Suppressor macrophage (primary cell): ENCODE measurements at places on chromosomes 2 and 18.
A peak's percentile ranks its signal among the peaks of the same experiment; 100 is the strongest.

GRCh38 chr2:67965246-67965645, 97.6 kb downstream of the C1D start:
- DNase-seq = no peak

GRCh38 chr2:166042768-166043390, 84.9 kb downstream of the SCN1A start:
- DNase-seq = no peak

GRCh38 chr2:72155737-72156136, 8.1 kb upstream of the CYP26B1 start:
- DNase-seq = no peak

DNA sequence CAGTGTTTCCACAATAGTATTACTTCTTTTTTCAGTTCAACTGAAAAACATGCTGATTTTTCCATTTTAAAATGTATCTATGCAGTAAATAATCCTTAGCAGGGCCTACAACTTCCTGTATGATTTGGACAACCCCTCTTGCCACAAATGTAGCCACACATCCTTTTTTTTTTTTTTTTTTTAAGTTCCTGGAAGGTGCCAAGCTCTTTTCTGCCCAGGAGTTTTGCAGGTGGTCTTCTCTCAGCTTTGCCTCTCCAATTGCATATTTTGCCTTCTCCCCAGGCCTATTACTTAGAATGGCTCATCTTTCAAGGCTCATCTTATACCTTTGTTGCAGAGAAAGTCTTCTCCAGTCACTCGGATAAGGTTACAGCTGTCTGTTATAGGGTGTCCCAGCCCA, 11.6 kb downstream of the KLHL14 start:
- DNase-seq = no peak

- no peak for DNase-seq
Measured at GRCh38 chr18:55289775-55290174, 298.2 kb downstream of the TCF4 start.

GRCh38 chr18:21047126-21047525, 64.5 kb downstream of the ROCK1 start:
- DNase-seq = no peak

- peak; percentile 18 for DNase-seq
Measured at GRCh38 chr2:10252661-10253060, 50.0 kb upstream of the HPCAL1 start.

DNA sequence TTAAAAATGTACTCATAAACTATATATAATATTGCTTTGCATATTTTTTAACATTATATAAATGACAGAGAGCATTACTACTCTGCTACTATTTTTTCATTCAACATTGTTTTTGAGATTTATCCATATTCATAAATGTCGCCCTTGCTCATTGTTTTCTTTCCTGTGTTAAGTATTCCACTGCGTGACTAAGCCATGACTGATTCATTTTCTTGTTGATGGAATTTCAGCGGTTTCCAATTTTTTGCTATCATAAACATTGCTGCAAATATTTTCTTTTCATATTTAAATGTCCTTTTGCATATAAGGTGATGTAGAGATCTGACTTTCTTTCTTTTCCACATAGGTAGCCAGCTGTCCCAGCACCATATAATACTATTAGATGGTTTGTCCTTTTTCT, 57.6 kb downstream of the SFXN5 start:
- DNase-seq = no peak

- peak; percentile 32 for DNase-seq
Measured at GRCh38 chr2:241636182-241637017, 558 bp downstream of the THAP4 start.

DNA sequence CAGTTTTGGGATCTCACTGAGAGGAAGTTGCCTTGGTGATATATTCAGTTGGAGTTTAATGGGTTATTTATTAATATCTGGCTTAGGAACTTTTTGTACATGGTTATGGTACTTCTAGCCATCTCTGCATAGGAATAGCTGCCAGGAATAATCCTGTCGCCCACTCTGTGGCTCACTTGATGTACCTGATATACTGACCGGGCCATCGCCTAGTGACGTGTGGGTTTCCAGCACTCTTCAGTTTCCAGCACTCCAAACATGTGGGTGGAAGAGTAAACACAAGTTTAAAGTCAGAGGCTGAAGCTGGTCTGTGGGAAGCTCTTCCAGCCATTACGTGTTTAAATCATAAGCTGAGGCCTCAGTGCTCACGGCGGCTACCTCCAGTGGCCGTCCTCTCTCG, 44.3 kb upstream of the AGAP1 start:
- no peak for DNase-seq

GRCh38 chr18:46718501-46719341, 38.1 kb downstream of the ST8SIA5 start:
- DNase-seq = no peak

GRCh38 chr2:196504788-196505187, 134.7 kb upstream of the CCDC150 start:
- no peak for DNase-seq

DNA sequence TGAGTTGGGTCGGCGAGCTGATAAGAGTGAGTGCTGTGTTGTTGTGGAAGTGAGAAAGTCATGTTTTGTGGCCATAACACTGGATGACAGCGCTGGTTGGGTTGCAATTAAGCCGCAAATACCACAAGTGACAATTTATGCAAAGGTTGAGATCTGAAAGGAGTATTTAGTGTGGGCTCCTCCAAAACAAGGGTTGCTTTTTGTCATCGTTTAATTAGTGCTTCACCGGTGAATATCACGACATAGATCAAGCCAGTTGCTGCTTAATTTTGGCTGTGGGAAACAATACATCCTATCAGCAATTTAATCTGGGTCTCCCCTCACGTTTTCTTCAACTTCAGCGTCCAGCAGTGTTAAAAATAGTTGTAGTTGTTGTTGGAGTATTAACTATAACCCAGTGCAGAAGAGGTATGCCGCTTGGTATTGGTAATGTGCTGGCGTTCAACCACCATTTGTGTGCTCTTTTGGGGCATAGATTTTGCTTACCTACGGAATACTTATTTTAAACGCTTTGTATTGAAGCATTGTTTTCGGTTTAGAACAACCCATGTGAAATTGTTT, 662 bp downstream of the ACVR2A start:
- no peak for DNase-seq

GRCh38 chr2:191976436-191976835, 129.5 kb upstream of the CAVIN2 start:
- no peak for DNase-seq

DNA sequence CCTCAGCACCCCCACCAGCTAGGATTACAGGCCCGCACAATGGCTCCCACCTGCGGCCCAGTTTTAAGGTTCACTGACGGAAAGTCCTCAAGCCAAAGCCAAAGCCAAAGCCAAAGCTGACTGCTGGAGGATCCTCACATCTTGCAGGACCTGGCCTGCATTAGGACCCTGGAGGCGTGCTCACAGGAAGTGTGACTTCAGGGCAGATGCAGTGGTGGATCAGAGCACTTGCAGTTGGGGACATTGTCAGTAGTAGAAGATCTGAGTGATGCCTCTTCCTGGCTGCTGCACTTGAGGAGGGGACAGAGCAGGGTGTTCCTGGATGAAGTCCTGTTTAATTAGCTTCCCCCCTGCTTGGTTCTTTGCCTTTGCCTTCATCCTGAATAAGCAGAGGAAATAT, 69.0 kb upstream of the ALPP start:
- no peak for DNase-seq

GRCh38 chr2:40332191-40332826, 119.6 kb downstream of the SLC8A1 start:
- peak; percentile 95 for DNase-seq

DNA sequence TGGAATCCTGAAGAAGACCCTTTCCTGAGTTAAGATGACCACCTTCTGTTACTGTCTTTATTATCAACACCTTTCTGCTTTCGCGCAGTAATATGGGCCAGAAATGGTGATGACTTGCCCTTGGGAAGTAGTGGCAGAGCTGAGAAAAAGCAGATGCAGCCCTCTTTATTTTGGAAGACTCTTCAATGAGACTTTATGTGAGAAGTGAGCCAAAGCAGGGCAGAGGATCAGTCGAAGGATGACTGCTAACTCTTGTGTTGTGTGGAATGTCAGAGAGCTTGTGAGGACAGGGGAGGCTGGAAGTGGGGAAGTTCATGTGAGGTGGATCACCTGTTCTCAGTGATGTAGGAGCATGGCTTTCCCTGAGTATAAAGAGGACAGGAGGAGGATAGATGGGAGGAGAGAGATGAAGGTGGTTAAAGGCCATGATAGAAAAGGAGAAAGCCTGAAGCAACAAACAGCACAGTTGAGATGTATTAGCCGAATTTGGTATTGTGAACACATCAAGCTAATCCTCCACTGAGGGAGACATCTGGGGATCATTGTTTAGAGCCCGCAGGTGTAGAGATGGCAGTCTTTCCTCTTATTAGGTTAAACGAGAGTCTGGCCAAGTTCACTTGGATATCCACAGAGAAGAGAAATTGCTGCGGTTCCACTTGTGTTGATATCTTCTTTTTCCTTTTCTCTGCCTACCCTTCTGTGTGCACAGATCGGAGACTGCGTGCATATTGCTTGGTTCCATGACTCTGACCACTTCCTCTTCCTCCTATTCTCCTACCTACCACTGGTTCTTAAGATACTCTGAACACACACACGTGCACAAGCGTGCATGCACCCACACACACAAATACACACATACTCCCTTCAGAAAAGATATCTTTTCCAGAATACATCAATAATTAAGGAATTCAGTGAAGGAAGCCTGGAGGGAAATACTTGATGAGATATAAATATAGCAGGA, 67.4 kb downstream of the SLC9A2 start:
- no peak for DNase-seq
